Activated CD8-positive, alpha-beta memory T cell treated with anti-CD3 and anti-CD28 coated beads for 36 hours (primary cell): ENCODE measurements at places on chromosomes 11 and 22. TPM values are rescaled to one million over a fixed set of nuclear protein-coding genes. Genes with fewer than 3 reads are reported as not detected.

Gene MFRP
- not detected for total RNA-seq

Gene SEC14L6
- total RNA-seq, result not detected

Gene USP2
- total RNA-seq, result 1.1 TPM

Gene KRTAP5-4
- total RNA-seq, result not detected

Gene OR52A5
- total RNA-seq, result not detected

Gene IFT27
- 26.1 TPM for total RNA-seq

Gene THY1
- total RNA-seq, result 0.36 TPM

Gene MYBPC3
- not detected for total RNA-seq

Gene CCDC34
- 22.0 TPM for total RNA-seq

Gene RAG1
- total RNA-seq, result 0.27 TPM

Gene SLN
- total RNA-seq, result not detected

Gene TEX12
- not detected for total RNA-seq
